ENCODE measurements at places on chromosomes 1 and 21.

- peak; percentile 77 for DNase-seq
These were observed 14.8 kb upstream of the ZNF669 start for GRCh38 chr1:247118946-247119446.

GRCh38 chr1:153685544-153686340, 7.3 kb downstream of the NPR1 start:
- DNase-seq: no peak

DNA sequence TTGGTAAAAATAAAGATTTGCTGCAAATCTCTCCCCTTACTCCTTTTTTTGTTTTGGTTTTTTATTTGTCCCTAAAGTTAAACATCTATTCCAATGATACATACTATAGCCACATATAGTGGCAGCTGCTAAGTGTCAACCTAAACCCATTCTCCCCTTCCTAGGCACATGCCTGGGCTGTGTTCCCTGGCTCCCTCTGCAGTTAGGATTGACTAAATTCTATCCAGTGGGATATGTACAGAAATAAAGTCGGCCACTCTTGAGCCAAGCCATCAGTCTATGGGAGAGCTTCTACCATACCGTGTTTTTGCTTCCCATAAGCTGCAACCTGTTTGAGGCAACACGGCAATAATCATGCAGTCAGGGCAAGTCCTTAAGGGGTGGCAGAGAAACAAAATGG, 23.6 kb downstream of the MCOLN3 start:
- DNase-seq: no peak

GRCh38 chr1:90862782-90863181, 145.7 kb upstream of the BARHL2 start:
- no peak for DNase-seq

GRCh38 chr1:109657970-109658369, 2.1 kb downstream of the GSTM4 start:
- DNase-seq: no peak

DNA sequence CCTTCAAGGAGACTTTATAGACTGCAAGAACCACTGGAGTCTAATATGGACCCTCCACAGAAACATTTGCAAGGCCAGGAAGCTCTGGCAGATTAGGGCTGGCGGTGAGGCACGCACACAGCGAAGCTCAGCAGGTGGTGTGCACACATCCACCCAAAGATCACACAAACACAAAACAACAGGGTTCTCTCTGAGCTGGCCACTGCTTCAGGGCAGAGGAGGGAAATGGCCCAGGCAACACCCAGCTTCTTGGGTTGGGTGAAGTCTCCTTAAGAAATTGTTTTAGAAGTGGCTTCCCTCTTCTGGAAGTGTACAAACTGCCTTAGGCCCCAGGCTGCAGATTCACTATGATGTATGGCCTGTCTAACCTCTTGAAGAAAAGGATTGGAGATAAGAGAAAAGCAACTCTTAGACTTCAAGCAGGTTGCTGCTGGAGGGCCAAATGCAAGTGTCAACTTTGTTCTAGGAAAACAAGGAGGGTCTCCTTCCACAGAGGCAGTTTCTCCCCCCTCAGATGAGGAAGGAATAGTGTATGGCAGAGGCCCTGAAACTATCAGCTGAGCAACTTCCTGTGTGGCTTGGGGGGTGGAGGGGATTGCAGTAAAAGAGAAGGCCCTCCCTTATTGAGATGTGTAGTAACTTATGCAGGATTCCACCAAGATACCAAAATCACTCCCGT, 2.0 kb downstream of the RCSD1 start:
- no peak for DNase-seq

GRCh38 chr1:91020967-91021685, 709 bp downstream of the ZNF644 start:
- peak; percentile 81 for DNase-seq

DNA sequence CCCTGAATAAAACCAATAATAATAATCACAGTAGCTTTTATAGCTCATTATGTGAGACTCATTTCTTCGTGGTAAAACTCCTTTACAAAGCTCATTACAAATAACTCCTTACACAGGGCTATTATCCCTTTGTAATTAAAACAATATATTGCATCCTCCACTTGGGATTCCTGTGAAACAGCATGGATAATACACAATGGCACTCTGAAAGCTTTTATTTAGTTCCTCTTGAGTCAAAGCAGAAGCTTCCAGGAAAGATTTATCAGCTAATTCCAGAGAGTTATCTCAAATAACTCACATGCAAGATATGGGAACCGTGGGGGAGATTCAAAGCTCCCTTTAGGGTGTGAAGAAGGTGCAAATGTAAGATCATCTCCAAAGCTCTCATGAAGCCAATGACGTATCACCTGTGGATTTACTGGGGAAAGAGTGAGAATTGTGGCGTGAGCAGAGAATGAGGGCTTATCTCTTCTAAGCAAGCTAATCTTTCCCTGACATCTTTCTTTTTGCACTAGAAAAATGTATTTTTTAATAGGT, 60.4 kb upstream of the GJA5 start:
- DNase-seq: no peak

DNA sequence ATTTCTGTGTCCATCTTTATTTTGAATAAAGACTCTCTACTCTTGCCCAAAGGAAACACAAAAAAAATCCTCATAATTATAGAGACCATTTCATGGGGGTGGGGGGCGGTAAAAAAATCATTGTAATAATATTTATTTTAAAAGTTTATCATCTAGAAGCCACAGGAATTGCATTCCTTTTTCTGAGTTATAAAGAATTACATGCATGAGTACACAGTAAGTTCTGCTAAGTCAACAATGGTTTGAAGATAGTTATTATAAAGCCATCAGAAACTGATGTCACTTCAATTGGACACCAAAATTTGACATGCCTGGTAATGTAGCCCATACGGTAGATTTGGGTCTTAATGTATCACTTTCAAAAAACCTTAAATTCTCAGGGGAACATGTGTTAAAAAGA, 478.1 kb upstream of the NR5A2 start:
- DNase-seq: no peak

DNA sequence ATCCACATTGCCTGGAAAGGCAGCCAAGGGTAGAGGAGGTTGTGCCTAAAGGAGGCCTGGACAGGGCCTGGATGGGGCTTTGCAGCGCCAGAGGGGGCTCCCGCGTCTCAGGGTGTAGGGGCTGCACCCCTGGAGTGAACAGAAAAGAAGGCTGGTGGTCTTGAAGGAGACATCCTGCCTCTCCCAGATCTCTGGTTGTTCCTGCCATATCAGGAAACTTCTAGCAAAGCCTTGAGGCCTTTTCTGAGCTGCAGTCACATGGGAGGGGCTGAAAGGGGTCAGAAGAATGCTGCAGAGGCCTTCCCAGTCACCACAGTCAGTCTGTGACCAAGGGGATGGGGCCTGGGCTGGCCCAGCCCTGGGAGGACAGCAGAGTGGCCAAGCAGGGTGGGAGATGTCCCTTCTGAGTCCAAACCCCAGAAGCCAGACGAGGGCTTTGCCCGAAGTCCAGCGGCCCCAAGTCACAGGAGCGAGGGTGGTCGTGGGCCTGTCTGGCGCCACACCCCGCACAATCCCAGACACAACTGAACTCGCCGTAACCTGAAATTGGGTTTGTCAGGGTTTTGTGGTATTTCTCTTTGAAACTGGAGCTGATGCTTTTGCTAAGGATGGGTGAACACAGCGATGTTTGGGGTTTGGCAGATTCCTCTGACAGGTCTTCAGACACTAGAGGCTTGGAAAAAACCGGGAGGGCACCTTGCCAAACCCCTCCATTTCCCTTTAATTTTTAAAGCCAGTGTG, 29.6 kb downstream of the SIM2 start:
- no peak for DNase-seq

GRCh38 chr1:226863446-226863845, 7.0 kb upstream of the PSEN2 start:
- DNase-seq: no peak

DNA sequence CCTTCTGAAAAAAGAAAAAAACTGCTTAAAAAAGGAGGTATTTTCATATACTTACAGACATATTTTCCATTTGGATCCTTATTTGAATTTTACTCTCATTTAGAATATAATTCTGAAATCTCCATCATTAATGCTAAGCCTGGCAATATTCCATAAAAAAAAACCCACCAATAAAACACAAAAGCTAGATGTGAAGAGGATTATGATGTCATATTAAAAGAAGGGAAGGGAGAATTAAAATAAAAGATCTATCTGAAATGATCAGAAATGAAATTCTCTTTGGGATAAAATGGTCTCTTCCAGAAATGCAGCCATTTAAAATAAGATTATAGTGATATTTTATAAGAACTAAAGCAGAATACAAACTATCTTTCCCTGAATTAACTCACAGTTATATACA, 206.7 kb upstream of the CAMK1G start:
- no peak for DNase-seq

DNA sequence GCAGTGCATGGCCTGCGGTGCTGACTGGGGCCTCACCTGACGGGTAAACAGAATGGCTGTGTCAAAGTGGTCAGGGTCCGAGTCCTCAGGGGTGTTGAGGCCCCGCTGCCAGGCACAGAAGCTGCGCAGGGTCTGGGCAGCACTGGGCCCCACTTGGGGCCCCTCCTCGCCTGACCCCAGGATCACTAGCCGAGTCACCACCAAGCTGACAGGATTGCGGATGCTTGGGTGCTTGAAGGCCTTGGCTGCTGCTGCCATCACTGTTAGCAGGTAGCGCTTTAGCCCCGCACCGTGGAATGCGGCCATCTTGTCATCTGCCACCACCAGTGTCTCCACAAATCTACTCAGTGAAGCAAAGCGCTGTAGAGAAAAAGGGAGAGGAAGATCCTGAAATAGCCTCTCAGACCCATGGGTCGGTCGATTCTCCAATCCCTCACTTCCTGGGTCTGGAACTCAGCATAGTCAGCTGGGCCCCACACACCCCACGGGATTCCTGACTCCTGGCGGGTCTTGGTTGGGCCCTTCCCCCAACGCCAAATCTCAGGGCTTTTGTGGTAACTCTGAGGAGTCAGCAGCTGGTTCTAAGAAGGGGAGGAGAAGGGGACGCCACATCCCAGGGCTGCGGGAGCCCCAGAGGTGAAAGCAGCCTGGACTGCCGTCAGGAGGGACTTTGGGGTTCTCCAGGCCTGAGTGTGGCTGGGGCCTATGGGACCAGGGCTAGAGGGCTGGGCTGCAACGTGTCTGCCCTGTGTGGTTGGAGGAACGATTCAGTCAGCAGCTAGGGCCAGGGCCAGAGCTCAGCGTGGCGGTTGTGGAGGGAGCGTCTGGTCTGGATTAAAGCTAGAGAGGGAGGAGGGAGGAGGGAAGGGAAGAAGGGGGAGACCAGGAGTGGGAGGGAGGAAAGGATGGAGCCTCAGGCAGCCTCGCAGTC, 2.1 kb downstream of the ADAMTS4 start:
- DNase-seq: peak; percentile 80

DNA sequence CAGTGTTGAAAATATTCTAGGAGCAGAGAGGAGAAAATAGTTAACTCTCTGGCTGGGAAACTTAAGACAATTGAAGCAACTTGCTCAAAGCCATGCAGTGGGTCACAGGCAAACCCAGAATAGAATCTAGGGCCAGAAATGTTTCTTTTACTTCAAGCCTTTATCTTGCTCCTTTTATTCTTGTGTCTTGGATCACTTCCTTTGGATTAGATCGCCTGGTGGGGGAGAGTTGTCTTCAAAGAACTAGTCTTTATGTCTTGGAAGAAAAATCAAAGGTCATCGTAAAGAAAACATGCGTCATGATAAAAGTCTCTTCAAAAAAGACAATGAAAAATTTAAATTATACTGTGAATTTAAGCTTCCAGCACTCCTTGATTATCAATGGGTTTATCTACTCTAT, 493.6 kb upstream of the USP24 start:
- DNase-seq: no peak

GRCh38 chr1:21935891-21936365, 1.2 kb downstream of the HSPG2 start:
- no peak for DNase-seq

GRCh38 chr1:197469620-197470210, 201.7 kb downstream of the CRB1 start:
- DNase-seq: no peak

DNA sequence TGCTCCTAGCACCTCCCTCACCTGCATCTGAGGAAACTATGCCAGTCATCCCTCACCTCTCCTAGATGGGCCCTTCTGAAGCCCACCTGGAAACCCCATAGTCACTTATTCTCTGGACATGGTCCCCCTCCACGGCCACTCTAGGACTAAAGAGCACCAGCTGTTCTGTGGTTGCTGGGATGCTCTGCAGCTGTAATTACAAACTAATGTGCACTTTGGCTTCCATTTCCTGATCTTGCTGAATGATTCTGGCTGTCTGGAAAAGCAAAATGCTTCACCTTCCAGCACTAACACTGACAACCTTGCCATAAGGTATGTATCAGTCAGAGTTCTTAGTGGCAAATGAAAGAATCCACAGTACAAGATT, 48.7 kb upstream of the PSEN2 start:
- no peak for DNase-seq

DNA sequence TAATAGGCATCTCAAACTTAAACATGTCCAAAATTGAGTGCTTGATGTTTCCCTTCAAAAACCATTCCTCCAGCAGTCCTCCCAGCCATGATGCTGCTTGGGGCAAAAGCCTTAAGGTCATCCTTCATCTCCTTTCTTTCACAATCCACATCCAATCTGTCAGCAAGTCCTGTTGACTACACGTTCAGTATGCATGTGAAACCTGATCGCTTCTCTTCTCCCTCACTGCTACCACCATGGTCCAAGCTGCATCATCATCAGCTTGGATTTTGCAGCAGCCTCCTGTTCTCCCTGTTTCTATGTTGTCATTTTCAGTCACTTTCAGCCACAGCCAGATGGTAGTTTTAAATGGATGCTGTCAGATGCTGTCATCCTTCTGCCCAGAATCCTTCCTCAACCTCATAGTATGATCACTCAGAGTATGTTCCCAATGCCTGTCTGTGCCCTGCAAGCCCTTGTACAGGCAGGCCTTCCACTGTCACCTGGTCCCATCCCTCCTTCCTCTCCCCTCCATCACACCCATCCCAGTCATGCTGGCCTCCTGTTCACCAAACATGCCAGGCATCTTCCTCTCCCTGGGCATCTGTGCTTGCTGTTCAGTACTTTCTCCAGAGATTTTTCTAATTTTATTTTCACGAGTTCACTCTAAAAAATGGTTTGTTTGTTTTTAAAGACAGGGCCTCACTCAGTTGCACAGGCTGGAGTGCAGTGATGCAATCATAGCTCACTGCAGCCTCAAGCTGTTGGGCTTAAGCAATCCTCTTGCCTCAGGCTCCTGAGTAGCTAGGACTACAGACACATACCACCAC, 66.0 kb downstream of the SYDE2 start:
- DNase-seq: no peak

Measured in D341Med (cell line).